ENCODE measurements at places on chromosomes 2 and 18.
A peak's percentile ranks its signal among the peaks of the same experiment; 100 is the strongest.

DNA sequence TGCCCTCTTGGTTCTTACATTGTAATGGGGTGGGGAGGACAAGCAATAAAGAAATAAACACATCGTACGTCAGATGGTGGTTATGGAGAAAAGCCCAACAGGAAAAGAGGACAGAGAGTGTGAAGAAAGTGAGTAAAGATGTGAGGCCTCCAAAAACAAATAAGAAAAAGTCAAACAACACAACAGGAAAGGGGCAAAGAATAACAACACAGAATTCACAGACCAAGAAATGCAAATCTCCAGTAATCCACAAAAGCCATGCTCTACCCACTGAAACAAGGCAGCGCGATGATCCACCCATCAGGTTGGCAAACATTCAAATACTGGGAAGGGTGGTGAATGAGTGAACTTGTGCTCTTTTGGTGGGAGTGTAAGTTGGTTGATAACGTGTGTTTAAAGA is 16.7 kb upstream of the DUSP2 start:
- no peak for DNase-seq

DNA sequence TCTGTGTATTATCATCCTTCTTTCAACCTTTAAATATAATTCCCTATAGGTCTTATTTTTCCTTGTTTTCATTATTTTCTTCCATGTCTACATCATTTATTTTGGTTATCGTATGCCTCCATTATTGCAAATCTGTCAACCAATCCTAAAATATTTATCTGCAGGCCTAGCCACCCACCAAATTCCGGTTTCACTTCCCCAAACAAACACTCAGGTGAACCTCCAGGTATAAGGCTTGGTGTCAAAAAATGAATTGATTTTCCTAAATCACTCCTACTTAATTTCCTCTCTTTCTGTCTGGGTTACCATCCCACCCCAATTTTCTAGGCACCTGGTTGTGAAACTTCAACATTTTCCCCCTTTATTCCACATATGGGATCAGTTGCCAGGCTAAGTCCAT is 111.9 kb upstream of the LINC00305 start:
- DNase-seq: no peak

DNA sequence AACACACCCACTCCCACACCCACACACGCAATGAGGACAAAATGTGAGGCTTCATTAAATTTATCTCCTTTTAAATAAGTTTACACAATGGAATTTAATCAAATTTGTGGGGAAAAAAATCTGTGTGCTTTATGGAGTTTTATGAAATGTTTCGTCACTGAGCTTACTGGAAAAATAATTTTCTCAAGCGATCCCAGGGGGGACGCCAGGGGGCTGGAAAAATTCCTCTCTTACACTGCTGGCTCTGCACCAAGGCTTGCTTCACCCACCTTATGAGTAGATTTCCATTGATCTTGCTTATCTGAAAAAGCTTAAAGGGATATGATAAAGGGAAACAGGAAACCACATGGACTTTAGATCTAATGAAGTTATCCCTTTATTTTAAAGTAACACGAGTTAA is 95.5 kb downstream of the CABYR start:
- no peak for DNase-seq

DNA sequence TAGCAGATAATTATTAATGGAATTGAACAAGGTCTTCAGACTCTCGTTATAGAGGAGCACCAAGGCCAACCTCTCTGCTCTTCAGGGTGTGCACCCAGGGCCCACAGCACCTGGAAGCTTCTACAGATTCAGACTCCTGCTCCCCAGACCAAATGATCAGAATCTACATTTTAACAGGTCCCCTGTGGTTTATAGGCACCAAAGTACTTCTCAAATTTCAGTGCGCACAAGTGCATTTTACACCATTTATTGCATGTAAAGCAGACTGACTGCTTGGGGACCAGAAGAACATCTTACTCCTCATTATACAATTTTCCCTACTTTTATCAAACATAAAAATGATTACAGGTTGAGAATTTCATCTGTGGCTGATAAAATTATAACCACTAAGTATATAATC is 163.9 kb downstream of the COL4A4 start:
- no peak for DNase-seq

- DNase-seq: no peak
These were observed 111.3 kb upstream of the TCF4 start for GRCh38 chr18:55699233-55699765.

GRCh38 chr18:30487962-30488361 is 554.6 kb downstream of the DSC3 start:
- DNase-seq: no peak

- no peak for DNase-seq
These were observed 42.4 kb downstream of the BMPR2 start for GRCh38 chr2:202418511-202418910.

DNA sequence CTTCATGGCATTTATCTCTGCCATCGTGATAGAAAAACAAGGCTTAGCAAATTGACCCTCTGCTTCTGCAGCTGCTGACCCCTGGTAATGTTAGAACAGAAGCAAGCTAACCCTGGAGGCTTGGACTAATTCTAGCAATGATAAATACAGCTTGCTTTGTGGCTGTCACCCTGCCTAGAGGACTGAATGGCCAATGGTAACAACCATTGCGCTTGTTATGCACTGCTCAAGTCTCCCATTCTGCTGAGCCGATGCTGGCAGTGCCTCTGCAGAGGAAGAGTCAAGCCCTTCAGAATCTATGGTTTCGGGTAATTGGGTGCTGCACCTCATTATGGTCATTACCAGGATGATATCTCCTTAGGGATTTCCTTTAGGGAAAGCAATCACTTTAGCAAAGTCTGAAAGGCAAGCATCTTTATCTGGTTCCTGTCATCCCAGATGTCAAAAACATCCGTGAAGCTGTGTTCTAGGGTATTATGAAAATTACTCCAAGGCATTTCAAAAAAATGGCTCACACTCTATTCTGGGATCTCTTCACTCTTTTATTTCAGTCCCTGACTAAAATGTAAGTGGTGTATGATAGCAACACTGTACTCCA is 186.8 kb upstream of the DLGAP1 start:
- no peak for DNase-seq

GRCh38 chr18:8758466-8758865 is 53.1 kb downstream of the MTCL1 start:
- DNase-seq: no peak

DNA sequence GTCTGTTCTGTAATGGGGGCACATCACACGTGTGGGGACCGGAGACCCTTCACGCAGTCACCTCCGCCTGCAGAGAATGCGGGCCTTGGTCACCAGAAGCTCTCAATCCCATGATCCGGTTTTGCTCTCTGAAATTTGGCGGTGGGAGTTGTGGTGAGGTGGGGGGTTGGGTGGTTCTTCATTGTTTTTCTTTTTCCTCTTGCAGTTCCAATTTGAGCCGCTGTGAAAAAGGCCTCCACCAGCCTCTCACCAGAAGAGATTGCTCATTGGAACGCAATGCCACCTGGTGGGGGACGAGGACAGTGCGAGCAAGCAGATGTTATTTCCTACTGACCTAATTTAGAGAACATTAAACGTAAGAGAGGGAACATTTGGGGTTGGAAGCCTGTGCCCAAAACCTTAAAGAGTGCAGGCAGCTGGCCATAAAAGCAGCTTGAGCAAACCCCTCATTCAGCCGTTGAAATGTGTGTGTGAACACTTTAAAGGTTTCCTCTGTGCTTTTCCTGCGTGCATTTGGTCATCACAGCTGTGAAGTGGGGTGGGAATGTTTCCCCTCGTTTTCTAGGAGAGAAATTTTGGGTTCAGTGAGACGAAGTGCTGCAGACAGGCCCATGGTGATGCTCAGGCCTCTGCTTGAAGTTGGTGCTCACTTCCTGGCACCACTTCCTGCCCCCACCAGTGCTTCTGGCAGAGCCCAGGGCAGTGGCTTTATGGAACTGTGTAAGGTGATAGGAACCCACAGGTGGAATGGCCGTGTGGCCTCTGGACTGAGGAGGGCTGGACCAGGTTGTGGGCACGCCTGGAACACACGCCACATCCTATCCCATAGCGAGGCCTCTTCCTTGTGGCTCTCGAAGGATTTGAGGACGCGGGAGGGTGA is 61.7 kb downstream of the ZCCHC2 start:
- DNase-seq: peak; percentile 60

- no peak for DNase-seq
These were observed 7.9 kb upstream of the CFAP36 start for GRCh38 chr2:55511508-55512124.

- no peak for DNase-seq
These were observed 18.0 kb downstream of the MAL start for GRCh38 chr2:95043300-95044093.

DNA sequence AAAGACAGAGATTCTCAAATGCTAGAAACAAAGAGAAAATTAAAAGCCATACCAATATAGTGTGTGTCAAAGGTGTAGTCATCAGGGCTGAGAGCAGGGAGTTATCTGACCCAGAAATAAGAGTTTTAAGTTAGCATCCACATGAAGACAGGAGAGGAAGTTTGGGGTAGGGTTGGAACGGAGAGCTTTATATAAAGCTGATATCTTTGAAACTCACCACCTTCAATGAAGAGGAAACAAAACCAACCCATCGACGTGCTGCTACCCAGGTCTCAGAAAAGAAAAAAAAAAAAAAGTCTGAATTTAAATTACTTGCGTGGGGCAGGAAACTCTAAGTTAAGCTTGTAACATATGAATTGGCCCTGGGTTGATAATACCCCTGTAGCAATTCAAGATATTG is 42.4 kb downstream of the ARL4C start:
- no peak for DNase-seq

DNA sequence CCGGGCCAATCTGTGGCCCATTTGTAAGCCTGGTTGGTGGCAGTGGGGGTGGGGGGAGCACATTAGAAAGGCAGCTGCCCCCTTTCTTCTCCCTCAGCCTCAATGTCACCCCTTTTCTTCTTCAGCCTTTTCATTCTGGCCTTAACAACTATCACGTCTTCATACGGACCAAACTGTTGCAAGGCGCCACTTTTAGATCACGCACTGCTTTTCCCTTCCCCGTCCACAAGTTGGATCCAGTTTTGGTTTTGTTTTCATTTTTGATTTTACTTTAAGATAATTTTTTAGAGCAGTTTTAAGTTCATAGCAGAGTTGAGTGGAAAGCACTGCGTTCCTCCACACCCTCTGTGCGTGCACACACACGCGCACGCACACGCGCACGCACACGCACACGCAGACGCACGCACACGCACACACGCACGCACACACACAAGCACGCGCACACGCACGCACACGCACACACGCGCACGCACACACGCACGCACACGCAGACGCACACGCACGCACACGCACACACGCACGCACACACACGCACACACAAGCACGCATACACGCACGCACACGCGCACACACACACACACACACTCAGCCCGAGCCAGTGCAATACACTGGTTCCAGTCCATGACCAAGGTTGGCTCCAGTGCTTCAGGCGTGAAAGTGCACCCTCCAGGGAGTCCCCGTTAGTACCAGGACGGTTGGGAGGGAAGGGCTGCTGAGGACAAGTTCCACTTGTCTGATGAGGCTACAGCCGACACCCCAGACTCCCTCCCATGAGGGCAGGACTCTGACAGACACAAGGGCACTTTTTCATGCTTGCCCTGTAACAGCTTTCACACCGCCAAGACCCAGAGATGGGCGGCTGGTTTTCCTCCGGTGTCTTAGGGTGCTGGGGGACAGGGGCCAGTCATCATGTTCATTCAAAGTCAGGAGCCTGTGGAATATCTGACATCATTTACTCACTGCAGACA is 22.4 kb downstream of the FBLN7 start:
- no peak for DNase-seq

GRCh38 chr2:135744760-135745314 is 3.2 kb downstream of the UBXN4 start:
- DNase-seq: no peak
